ENCODE measurements at places on chromosomes 6 and 20. TPM values are rescaled to one million over a fixed set of nuclear protein-coding genes. Genes with fewer than 3 reads are reported as not detected.

OR2J3 gene
- not detected for total RNA-seq

VSX1 gene
- under 0.01 TPM for total RNA-seq

POU5F1 gene
- total RNA-seq, result not detected

F13A1 gene
- total RNA-seq, result 3.2 TPM

HAO1 gene
- total RNA-seq, result not detected

MLIP gene
- 5.9 TPM for total RNA-seq

PLG gene
- total RNA-seq, result not detected

NKAPL gene
- total RNA-seq, result 0.98 TPM

SLC2A10 gene
- total RNA-seq, result 5.4 TPM

THBS2 gene
- 11.3 TPM for total RNA-seq

MBOAT1 gene
- 5.7 TPM for total RNA-seq

HCK gene
- 2.5 TPM for total RNA-seq

KCNK16 gene
- not detected for total RNA-seq

SLCO4A1 gene
- 1.7 TPM for total RNA-seq

TFEB gene
- 2.7 TPM for total RNA-seq

NHSL1 gene
- 42.8 TPM for total RNA-seq

PRRC2A gene
- 55.1 TPM for total RNA-seq

TSPYL4 gene
- total RNA-seq, result 73.0 TPM

PPP1R16B gene
- 10.1 TPM for total RNA-seq

ADGB gene
- total RNA-seq, result 0.25 TPM

MUC21 gene
- total RNA-seq, result not detected

SPATA25 gene
- 0.25 TPM for total RNA-seq

MAP3K7 gene
- total RNA-seq, result 34.9 TPM

TMEM170B gene
- 47.9 TPM for total RNA-seq

ULBP2 gene
- total RNA-seq, result 4.4 TPM

SSTR4 gene
- not detected for total RNA-seq

NEURL2 gene
- total RNA-seq, result 3.2 TPM

LY6G6F gene
- total RNA-seq, result not detected

CYP24A1 gene
- not detected for total RNA-seq

CST2 gene
- total RNA-seq, result not detected

APOM gene
- total RNA-seq, result 0.98 TPM

BTN1A1 gene
- total RNA-seq, result not detected

IL17A gene
- total RNA-seq, result not detected

CLVS2 gene
- total RNA-seq, result 43.3 TPM

CRISP2 gene
- 0.49 TPM for total RNA-seq

VEGFA gene
- total RNA-seq, result 27.3 TPM

TMEM242 gene
- 11.6 TPM for total RNA-seq

IYD gene
- not detected for total RNA-seq

GSS gene
- 22.6 TPM for total RNA-seq

MCM9 gene
- total RNA-seq, result 6.4 TPM

LRRN4 gene
- total RNA-seq, result under 0.01 TPM

IMPG1 gene
- not detected for total RNA-seq

SDHAF4 gene
- total RNA-seq, result 18.2 TPM

RIPPLY2 gene
- total RNA-seq, result 8.1 TPM

SGK2 gene
- 0.74 TPM for total RNA-seq

FRK gene
- 0.49 TPM for total RNA-seq

METTL24 gene
- 0.98 TPM for total RNA-seq

WFDC10B gene
- not detected for total RNA-seq

PI16 gene
- total RNA-seq, result 0.25 TPM

HLA-G gene
- total RNA-seq, result not detected

OR2H2 gene
- not detected for total RNA-seq

CYP39A1 gene
- total RNA-seq, result 3.0 TPM
